ENCODE measurements at places on chromosomes 7 and 10.
A peak's percentile ranks its signal among the peaks of the same experiment; 100 is the strongest.

- no peak for DNase-seq
Observed at GRCh38 chr7:121505021-121505420, 108.9 kb upstream of the FAM3C start.

DNA sequence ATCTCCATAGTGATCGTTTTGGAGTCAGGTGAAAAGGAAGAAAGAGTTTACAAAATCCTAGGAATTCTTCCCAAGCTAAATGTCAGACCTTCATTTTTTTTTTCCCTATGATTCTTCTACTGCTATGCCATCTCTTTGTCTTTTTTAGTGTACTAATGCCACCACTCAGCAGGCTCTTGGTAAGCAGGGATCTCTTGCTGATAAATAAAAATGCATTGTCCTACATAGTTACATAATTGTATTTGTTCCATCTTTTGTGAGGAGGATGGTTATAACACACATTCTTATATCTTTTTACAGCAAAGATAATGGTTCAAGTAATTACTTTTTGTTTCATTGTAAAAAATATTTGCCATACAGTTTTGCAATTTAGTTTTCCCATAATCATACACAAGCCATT lies 36.8 kb upstream of the AFAP1L2 start:
- no peak for DNase-seq

- DNase-seq: no peak
Observed at GRCh38 chr10:3148994-3149393, 23.6 kb downstream of the PITRM1 start.

- no peak for DNase-seq
Observed at GRCh38 chr10:30789806-30790205, 160.3 kb upstream of the LYZL2 start.

DNA sequence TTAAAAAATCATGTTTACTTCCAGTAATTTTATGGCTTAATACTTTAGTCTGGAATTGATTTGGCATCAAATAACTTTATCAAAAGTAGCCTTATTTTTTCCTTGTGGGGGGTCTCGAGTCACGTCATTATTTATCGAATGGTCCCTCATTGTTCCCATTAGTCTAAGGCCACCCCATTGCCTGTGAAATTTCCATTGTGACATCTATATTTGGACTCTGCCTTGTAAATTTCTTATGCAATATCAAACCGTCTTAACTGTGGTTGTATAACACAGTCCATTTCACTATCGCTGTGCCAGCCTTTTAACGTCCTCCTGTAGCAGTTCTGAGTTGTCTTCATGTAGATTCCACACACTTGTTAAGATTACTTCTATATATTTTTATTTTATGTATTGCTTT lies 103.9 kb upstream of the RET start:
- no peak for DNase-seq

DNA sequence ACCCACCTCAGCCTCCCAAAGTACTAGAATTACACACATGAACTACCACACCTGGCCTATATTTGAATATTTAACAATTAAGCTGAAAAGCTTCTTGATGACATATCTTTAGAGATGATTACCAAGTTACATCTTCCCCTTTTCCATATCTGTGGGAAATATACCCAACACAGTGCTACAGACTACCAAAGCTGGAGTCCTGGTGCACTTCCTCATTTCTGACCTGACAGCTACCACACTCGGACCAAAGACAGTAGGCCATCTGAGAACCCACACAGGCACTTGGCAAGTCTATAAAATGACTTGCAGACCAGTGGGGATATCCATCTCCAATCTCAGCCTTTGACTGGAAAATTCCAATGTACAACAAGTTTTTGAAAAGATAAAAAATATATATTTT lies 270.4 kb upstream of the KLF14 start:
- DNase-seq: no peak

GRCh38 chr7:133601617-133602016 lies 348.7 kb downstream of the EXOC4 start:
- no peak for DNase-seq

DNA sequence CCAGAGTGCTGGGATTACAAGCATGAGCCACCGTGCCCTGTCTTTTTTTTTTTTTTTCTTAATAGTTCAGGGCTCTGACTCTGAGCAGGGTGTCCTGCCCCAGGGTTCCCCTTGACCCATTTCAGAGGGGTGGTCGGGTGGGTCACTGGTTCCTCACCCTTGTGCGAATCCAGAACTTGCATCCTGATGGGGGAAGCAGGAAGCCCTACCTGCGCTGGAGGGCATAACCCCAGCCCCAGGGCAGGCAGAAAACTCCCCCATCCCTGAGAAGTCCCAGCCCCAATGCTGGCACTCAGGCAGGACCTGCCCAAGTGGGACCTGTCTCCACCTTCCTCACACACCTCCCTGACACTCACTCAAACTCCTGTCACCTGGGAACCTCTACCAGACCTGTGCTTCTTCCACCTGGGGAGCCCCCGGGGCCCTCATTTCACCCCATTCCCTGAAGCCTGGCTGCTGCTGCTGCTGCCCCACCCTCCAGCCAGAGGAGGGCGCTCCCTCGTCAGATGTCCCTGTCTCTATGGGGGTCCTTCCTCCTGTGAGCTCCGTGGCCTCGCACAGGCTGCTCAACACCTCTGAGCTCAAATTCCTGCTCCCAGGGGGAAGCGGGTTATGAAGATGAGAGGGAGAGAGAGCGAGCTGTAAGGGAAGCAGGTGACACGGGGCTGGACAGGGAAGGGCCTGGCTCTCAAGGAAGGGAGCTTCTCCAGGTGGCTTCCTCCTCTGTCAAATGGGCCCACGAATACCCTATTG lies 15.1 kb upstream of the ZNF273 start:
- DNase-seq: no peak

GRCh38 chr7:28135315-28135714 lies 45.3 kb downstream of the JAZF1 start:
- DNase-seq: no peak

- DNase-seq: no peak
Observed at GRCh38 chr7:35776686-35777085, 24.2 kb upstream of the SEPTIN7 start.

- DNase-seq: no peak
Observed at GRCh38 chr7:112726076-112726475, 64.1 kb downstream of the TMEM168 start.

GRCh38 chr7:64599359-64599758 lies 36.5 kb upstream of the ZNF680 start:
- DNase-seq: no peak

- DNase-seq: no peak
Observed at GRCh38 chr10:12463459-12463838, 114.1 kb downstream of the CAMK1D start.

- DNase-seq: no peak
Observed at GRCh38 chr10:91350651-91351081, 59.5 kb upstream of the HECTD2 start.

DNA sequence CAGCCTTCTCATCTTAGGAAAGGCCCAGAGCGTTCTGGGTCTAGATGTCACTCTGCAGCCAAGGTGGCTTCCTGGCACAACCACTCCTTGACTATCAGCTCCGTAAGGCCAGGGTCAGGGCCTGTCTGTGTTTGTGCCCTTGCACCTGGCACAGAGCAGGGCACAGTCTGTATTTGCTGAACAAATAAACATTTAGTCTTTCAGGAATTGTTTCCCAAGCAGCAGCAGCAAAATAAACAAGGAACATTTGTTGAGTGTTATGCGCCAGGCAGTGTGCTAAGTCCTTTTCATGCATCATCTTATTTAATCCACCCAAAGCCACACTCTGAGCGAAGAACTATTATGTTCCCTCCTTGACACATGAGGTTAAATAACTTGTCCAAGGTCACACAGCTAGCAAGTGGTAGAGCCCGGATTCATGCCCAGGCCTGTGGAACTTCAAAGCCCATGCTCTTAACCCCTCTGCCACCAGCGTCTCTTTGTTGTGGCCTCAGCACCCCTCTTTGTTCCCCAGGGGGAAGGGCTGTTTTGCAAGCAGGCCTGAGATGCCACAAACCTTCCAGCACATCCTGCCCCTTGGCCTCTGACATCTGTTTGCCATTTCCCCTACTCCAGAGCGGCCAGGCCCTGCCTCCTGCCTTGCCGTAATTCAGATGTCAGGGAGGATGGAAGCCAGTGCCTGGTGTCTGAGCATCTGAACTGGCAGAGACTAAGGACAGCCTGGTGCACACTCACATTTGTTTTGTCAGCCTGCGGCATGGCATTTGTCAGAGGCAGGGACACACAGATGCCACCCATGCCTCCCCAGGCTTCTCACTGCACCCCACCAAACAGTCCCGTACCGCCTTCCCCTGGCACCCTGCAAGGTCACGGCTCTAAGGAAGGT lies 325.8 kb upstream of the ZMIZ1 start:
- no peak for DNase-seq

DNA sequence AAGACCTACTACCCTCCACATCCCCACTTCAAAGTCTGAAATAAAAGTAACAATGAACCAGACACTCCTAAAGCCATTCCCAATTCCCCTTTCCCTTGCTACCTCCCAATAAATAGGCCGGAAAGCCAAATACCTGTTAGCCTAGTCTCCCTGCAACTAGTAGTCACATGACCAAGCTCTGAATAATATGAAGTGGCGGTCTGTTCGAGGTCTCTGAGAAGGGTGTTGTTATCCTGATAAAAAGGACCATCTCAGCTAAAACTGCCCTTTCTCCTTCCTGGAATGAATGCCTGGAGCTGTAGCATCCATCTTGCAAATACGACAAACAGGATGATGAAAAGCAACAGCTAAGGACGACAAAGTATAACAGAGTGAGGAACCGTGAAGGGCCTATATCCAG lies 6.0 kb downstream of the KIF5B start:
- DNase-seq: no peak

GRCh38 chr10:88865281-88865876 lies 13.7 kb upstream of the ANKRD22 start:
- DNase-seq: no peak

DNA sequence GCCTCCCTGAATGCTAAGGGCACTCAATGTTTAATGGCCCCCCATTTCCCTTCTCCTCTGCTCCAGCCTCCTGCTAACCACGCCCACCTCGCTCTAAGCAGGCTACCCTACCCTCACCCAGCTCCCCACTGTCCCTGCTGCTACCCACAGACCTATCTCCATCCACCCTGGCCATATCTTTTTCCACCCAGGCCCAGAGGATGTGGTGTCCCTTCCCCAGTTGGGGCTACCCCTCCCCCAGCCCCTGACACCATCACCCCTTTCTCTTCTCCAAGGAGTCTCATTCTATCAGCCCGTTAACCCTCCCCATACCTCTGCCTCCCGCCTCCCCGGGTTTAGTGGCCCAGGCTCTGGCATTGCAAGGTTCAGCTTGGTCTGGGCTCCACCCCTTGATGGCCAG lies 28.9 kb upstream of the PPIF start:
- no peak for DNase-seq

DNA sequence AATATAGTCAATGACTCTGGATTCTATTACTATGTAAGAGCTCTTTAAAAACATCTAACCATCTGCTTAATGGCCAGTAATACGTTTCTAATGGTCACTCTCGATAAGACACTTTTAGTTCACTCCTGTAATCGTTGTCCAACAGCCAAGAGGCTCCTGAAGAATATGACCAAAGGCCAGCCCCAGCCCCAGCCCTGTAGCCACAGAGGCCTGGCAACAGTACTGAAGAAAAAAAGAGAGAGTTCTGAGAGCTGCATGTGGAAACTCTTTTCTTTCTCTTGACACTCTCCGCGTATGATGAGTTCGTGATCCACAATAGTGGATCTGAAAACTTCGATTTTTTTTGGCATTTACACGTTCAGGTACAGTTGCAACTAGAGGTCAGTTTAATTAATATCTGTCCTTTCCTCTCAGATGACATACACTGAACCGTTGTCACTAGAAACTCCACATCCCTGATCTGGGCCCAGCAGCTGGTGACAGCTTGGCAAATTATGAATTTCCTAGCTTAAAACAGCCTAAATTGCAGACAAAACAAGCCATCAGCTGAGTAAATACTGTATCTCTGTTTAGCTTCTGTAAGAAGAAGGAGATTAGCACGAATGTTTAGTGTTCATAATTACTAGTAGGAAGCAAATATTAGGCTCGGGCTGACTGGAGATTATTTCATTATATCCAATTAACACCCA lies 456.7 kb downstream of the LRMDA start:
- no peak for DNase-seq

- DNase-seq: no peak
Observed at GRCh38 chr7:46486256-46487206, 565.5 kb upstream of the IGFBP3 start.

GRCh38 chr7:13165854-13166253 lies 478.4 kb downstream of the ARL4A start:
- no peak for DNase-seq

DNA sequence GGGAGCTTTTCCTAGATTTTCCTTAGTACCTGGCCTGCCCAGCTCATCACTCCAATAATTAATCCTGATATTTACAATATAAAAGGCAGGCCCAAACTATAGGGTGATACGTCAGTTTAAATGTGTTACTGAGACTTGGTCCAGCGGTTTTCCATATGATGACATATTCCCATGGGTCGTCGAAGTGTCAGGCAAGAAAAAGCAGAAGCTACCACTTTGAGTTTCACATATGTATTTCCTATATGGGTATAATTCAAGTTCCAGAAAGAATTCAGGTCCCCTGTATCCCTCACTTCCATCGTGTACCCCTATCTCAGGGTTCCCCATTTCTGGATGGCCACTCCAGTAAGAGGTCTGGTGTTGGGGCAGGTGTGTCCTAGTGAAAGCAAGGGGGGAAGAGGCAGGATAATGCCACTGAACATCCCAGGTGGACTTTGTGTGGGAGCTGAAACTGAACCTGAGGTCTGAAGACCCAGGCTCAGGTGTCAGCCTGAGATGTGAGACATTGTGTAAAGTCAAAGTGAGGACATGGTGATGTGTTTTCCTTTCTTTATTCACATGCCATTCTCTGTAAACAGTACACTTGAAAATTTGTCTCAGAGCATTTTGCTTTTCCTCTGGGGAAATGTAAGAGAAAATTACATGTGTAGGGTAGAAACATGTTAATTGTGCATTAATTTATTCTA lies 167.8 kb downstream of the PLXDC2 start:
- DNase-seq: no peak

GRCh38 chr7:99380823-99381663 lies 6.5 kb downstream of the ARPC1B start:
- DNase-seq: peak; percentile 75

DNA sequence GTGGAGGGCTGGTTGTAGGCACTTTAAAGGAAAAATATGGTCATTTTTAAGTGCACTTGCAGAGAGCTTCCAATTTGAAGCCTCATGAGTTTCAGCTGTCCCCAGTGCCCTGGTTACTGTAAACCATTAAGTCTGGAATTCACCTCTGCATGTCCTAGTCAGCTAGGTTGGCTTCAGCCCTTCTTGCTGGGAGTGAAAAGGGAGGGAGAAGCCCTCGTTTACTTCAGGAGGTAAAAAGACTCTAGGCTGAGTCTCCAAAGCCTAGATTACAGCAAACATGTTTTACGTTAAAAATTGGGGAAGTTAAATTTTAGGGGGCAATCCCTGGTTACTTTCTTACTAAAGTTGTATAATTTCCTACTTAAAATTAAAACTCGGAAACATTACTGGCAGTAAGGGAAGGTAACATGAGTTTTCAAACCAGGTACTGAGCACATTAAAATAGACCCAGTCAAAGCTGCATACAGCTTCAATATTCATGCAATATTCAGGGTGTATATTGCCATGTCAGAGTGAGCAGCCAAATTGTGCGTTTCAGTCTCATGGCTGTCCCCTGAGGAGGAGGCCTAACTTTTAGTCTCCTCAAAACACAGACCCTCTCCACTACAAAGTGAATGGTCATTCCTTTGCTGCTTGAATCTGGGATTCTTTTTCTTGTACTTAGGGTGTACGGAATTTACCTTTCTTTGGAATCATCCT lies 156.7 kb downstream of the PRKG1 start:
- DNase-seq: no peak

Measured in stimulated activated CD8-positive, alpha-beta memory T cell treated with anti-CD3 and anti-CD28 coated beads, Interleukin-2, amount 100 ng/mL, for 1 hour (primary cell).